ENCODE measurements at places on chromosomes 13 and 19.

DNA sequence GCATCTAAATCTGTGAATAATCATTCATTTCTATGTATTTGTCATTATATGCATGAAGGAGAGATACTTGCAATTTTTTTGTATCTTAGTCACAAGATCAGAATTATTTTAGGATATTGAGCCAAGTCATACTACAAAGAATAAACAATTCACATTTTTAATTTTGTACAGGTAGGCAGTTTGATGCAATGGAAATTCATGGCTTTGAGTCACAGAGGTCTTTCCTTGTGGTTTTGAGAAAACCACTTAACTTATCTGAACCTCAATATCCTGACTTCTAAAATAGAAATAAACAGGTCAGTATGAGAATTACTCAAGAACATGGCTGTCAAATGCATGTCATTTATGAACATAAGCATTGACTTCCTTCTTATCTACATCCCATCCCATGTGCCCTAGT is 221.4 kb upstream of the SLC10A2 start:
- DNase-seq: peak; percentile 57

- no peak for DNase-seq
Measured at GRCh38 chr19:48355365-48355954, 8.3 kb downstream of the TMEM143 start.

GRCh38 chr13:36261011-36261410 is 36.6 kb downstream of the CCDC169 start:
- DNase-seq: no peak

DNA sequence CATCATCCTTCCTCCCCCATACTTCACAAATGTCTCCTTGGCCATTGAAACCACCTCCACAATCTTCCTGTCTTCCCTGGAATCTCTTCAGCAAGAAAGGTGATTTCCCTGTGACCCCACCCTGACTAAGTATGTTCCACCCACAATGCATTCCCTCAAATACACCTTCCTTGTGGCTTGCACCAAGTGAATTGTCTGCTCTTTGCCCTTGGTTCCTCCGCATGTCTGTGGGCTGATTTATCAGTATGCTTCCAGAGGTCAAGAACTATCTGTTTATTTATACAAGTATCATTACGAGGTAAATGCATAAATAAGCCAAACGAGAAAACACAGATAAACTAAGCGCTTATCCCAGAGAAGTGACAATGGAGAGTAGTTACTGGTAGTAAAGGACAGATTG is 45.4 kb upstream of the POMP start:
- peak; percentile 46 for DNase-seq

DNA sequence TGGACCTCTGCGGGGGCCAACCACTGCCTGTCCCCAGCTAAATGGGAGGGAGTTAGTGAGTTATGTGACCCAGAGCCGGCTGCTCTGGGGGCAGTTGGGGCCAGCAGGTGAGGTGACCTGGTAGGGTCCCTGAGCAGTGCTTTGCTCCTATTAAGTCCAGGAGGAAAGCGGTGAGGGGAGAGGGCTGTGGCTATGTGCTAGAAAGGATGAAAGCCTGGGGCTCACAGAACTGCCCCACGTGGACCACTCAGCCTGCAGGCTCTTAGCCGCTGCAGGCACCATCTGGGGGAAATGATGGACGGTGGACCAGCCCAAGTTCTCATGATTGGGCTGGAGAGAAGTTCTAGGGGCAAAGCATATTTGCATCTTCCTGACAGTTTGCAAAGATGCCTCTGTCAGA is 67.6 kb upstream of the ZNF536 start:
- DNase-seq: no peak

- DNase-seq: no peak
Measured at GRCh38 chr13:35729926-35730627, 253.6 kb upstream of the MAB21L1 start.

- DNase-seq: no peak
Measured at GRCh38 chr19:13068085-13068846, 34.4 kb downstream of the LYL1 start.

- peak; percentile 46 for DNase-seq
Measured at GRCh38 chr13:31835932-31836331, 96.6 kb downstream of the RXFP2 start.

GRCh38 chr13:92265408-92265807 is 867.0 kb downstream of the GPC5 start:
- no peak for DNase-seq

- peak; percentile 75 for DNase-seq
Measured at GRCh38 chr13:95246292-95247082, 54.8 kb downstream of the ABCC4 start.

GRCh38 chr19:43470288-43470687 is 4.9 kb upstream of the LYPD3 start:
- no peak for DNase-seq

GRCh38 chr13:48532256-48532505 is 699 bp downstream of the RCBTB2 start:
- no peak for DNase-seq

DNA sequence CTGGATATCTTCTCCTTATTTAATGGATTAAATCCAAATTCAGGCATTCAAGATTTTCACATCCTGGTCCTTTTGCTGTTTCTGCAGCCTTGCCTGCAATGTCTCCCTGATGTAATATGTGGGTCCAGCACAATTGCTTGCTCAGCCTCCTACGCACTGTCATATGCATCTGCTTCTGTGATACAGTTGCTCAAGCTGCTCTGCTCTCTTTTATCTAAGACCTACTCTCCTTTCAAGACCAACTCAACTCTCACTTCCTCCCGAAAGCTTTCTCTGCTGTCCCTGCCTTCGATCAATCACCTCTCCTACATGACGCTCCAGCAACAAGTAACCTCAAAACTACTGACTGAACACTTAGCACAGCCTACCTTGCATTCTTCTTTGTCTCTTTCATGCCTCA is 138.2 kb downstream of the DCLK1 start:
- no peak for DNase-seq

- no peak for DNase-seq
Measured at GRCh38 chr13:77415253-77416071, 88.6 kb upstream of the MYCBP2 start.

GRCh38 chr19:52648336-52649016 is 10.3 kb upstream of the ZNF83 start:
- peak; percentile 62 for DNase-seq

GRCh38 chr13:24911133-24911908 is 147.4 kb downstream of the RNF17 start:
- DNase-seq: peak; percentile 71

- DNase-seq: peak; percentile 85
Measured at GRCh38 chr19:45451131-45451849, 16.5 kb upstream of the FOSB start.

GRCh38 chr19:5036698-5037563 is 68.0 kb downstream of the KDM4B start:
- no peak for DNase-seq

DNA sequence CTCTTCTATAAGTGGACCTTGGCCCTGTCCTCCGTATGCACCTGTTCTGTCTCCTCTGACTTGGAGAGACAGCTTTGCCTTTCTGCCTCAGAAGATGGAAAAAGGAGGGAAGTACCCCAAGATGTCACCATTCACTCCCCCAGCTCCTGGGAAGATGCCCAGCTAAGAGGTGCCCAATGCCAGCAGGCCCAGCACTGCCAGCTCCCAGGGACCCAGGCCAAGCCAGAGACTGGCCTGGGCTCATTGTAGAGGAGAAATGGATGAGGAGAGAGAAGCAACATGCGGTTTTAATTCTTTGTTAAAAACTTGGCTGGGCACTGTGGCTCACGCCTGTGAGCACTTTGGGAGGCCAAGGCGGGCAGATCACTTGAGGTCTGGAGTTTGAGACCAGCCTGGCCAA is 111.5 kb upstream of the ZNF507 start:
- DNase-seq: no peak

- peak; percentile 95 for DNase-seq
Measured at GRCh38 chr13:100100115-100100879, 11.4 kb downstream of the PCCA start.

- peak; percentile 4 for DNase-seq
Measured at GRCh38 chr13:86906127-86906874, 764.9 kb upstream of the SLITRK5 start.

- DNase-seq: no peak
Measured at GRCh38 chr19:58083021-58083420, 15.0 kb downstream of the ZSCAN18 start.

DNA sequence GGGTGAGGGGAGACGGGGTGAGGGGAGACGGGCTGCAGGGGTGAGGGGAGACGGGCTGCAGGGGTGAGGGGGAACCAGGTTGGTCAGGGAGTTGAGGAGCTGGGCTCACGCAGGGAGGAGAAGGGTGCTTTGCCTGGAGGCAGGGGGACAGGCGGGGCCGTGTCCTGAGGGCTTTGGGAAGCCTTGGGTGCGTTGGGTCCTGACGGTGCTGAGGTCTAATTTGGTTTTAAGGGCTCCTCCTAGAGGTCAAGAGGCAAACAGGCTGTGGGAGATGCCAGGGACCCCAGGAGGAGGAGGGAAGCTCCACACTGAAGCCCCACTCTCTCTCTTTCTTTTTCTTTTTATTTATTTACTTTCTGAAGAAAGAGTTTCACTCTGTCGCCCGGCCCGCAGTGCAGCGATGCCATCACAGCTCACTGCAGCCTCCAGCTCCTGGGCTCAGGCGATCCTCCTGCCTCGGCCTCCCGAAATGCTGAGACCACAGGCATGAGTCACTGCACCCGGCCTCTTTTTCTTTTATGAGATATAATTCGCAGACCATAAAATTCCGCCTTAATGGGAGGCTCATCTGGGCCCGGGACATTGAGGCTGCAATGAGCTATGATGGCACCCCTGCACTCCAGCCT is 9.3 kb upstream of the MISP start:
- DNase-seq: no peak

DNA sequence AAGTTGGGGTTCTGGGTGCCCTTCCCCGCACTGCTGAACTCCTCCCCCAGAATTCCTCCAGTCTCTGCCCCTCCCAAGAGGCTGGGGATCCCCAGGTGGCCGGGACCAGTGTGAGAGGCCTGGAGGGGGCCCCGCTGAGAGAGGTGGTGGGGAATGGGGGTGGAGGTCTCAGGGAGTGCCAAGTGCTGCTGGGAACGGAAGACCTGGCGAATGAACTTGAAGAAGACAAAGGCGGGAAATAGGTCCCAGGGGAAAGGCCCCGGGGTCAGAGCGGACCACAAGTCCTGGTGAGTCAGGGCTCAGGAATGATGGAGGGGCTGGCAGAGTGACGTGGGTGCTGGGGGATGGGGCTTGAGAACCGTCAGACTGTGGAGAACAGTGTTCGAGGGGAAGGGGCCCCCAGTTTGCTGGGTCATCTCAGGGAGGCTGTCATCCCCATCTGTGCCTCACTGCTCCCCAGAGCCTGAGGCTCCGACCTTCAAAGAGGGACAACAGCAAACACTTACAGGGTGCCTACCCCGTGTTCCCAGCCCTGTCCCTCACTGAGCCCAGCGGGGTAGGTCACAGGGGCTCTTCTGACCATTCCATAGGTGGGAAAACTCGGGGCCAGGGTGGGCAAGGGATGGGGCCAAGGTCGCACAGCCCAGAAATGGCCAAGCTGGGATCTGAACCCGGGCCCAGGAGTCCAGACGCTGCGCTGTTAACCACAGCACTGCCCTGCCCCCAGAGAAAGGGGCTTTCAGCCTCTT is 16.0 kb upstream of the SEMA6B start:
- DNase-seq: peak; percentile 86

DNA sequence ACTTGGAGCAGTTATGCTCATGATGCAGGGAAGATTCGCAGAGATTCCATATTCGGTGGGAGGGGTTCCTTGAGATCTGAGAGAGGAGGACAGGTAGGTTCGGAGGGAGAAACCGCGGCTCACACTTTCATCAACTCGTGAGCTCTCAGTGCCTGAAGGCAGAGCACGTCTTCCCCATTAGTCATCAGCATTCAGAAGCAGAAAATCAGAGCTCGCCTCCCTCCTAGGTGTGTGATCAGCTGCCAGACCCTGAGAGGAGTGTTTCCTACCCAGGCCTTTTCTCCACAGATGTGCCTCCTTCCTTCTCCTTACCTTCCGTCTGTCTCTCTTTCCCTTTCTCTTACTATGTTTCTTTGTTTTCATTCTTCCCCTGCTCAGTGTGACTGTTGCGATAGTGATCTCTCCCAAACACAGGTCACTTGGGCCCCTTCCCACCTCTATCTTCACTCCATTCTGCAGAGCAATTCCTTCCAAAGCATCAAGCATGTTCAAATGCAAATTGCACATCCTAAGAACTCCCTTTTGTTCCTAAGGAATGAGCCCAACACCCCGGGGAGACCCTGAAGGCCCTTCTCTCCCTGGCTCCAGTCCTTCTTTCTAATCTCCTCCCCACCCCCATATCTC is 389.5 kb downstream of the UQCRFS1 start:
- peak; percentile 4 for DNase-seq

DNA sequence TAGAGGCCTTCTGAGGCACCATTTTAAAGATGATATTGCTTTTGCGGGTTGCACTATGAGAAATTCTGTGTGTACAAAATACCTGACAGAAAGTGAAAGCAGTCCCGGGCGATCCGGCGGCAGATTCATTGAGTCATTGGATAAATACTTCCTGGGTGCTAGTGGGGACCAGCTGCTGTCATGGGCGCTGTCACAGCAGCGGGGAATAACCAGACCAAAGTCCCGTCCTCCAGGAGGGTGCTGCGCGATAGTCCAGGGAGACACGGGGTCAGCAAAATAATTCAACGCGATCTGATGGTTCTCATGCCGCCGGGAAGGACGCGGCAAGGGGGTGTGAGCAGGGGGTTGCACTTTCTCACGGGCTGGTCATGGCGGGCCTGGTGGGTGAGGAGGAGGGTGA is 13.5 kb downstream of the ZFR2 start:
- peak; percentile 12 for DNase-seq

DNA sequence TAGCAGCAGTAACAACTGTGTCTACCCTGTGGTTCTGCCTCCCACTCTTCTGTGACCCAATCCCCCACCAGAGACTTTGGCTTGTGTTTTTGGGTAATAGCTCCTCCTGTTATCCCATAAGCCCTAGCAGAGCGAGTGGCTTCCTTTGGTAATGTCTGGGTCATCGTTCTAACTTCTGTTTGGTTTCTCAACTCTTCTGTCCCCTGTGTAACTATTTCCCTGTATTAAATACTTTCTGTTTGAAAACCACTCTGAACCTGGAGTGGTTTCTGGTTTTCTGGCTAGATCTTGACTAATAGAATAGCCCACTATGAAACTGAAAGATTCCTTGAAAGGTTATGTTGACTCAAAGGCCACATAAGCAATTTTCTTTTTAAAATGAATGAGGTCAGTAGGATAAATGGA is 350.0 kb downstream of the DCT start:
- no peak for DNase-seq

DNA sequence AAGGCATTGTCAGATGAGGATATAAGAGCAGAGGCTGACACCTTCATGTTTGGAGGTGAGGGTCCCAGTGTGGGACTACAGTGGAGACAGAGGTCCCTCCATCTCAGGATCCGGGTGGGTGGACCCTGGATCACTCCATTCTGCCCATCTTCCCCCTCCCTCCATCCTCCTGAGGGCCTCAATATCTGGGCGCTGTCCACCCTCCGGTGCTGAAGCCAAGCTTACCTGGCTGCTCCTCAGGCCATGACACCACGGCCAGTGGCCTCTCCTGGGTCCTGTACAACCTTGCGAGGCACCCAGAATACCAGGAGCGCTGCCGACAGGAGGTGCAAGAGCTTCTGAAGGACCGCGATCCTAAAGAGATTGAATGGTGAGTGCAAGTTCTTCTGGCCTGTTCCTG is 11.9 kb downstream of the CYP4F12 start:
- DNase-seq: no peak

Data from kidney tubule cell (primary cell).